Fibroblast of lung (primary cell): ENCODE measurements at places on chromosomes 5 and 9.
A peak's percentile ranks its signal among the peaks of the same experiment; 100 is the strongest.

DNA sequence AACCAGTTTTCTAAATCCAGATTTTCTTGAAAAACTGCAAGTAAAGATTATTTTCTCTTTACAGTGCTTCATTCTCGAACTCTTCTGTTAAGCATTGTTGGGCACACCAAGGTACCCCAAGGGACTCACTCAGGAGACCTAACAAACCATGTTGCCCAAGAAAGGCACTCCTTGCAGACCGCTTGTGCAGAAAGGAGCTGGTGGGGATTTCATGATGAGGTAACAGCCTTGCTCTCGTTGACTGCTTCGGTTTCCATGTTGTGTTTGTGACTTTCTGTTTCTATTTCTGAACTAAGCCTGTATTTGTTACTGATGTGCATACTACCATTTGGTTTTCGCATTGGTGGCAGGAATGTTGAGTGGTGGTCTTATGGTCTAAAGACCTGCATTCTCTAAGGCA lies 266.6 kb upstream of the DAP start:
- no peak for DNase-seq

DNA sequence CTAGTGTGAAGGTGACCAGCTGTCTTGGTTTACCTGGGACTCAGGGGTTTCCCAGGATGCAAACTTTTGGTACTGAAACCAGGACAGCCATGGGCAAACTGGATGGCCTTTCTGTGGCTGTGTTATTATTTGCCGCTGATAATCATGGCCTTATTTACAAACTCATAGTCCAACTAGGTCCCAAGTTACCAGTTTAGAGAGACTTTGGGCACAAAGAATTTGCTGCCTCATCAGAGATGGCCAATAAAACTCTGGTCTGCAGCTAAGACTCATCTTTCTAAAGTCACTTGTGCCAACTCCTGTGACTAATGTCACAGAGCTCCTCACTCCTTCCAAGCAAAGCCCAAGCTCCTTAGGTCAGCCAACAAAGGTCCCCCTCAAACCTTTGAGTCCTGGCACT lies 47.5 kb upstream of the PLPP6 start:
- no peak for DNase-seq

GRCh38 chr5:177364159-177364962 lies 6.6 kb downstream of the RGS14 start:
- DNase-seq, result no peak

DNA sequence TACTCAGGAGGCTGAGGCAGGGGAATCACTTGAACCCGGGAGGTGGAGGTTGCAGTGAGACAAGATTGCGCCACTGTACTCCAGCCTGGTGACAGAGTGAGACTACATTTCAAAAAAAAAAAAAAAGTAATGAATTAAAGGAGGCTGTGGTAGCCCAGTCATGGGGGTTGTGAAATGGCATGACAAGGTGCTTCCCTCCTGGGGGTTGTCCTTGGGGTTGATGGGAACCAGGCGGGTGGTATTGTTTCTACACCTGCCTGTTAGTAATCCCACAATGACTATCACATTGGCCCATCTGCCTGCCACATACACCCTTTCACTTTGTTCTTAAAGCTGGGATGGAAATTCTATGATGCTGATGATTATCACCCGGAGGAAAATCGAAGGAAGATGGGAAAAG lies 5.6 kb downstream of the IDNK start:
- DNase-seq, result no peak

DNA sequence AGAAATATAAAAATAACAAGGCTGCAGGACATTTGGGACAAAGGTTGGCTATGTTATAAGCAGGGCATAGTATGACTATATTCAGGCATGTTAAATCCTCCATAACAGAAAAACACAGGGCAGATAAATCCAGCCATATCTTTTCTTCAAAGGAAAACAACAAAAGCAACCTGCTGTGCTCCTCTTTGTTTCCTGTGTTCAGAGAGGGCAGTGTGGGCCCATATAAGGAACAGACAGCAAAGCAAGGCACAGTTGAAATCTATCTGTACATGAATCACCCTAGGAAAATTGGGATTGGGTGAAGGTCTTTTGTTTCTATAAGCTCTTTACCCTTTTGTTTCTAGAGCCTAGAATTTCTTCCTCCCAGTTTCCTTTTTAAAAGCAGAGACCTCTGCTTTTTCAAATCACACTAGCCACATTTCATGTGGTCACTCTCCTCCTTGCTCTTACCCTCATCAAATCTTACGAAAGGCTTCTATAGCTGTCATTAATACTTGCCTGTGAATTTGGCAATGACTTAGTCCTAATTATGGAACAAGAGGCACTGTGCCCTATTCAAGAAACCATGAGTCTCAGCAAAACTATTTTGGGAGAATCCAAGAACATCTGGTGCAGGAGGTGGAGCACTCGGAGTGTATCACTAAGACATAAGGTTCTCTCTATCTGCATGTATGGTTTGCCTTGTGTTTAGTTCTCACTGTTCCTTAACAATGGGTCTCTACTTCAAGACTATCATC lies 1.8 kb downstream of the GZMA start:
- DNase-seq, result no peak

- no peak for DNase-seq
These were observed 18.0 kb downstream of the XRCC4 start for GRCh38 chr5:83095163-83095956.

GRCh38 chr5:100623719-100624118 lies 88.5 kb downstream of the FAM174A start:
- peak; percentile 66 for DNase-seq

- peak; percentile 52 for DNase-seq
These were observed 31.8 kb upstream of the FGF1 start for GRCh38 chr5:142717582-142718215.

DNA sequence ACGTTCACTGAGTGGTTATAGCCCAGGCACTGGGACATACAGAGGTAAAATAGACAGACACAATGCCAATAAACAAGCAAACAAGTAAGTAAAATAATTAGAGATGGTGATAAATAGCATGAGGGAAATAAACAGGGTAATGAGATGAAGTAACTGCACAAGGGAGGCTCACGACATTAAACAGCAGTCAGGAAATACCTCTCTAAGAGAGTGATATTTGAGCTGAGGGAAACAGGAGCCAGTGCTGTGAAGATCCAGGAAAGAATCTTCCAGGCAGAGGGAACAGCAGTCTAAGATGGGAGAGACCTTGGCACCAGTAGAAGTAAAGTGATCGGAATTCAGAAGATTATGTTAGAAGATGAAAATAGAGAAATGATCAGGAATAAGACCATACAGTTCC lies 279.4 kb downstream of the HINT1 start:
- no peak for DNase-seq

DNA sequence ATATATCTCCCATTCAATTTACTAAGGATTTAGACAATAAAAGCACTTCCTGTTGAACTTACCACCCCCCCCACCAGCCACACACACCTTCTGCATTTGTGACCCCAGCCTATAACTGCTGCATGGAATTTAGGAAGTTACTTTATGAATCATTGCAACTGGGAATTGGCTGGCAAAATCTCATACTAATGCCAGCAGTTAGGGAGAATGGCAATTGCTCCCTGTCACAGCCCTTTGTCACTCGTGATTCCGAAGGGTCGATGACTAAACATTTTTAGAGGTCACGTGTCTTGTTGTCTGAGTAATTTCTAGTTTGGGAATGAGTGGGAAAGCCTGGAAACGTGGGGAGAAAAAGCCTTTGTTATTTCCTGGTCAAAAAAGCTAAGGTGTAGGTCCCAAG lies 46.6 kb upstream of the PCA3 start:
- peak; percentile 57 for DNase-seq

- no peak for DNase-seq
These were observed 27.7 kb downstream of the PLCXD3 start for GRCh38 chr5:41482715-41483114.

- DNase-seq, result no peak
These were observed 32.0 kb upstream of the EXOC3 start for GRCh38 chr5:410911-411517.

GRCh38 chr9:135267191-135267809 lies 179.8 kb downstream of the OLFM1 start:
- no peak for DNase-seq

GRCh38 chr9:75123696-75124095 lies 35.4 kb downstream of the OSTF1 start:
- DNase-seq, result no peak

- peak; percentile 51 for DNase-seq
These were observed 152.1 kb downstream of the EFNA5 start for GRCh38 chr5:107518616-107519015.

DNA sequence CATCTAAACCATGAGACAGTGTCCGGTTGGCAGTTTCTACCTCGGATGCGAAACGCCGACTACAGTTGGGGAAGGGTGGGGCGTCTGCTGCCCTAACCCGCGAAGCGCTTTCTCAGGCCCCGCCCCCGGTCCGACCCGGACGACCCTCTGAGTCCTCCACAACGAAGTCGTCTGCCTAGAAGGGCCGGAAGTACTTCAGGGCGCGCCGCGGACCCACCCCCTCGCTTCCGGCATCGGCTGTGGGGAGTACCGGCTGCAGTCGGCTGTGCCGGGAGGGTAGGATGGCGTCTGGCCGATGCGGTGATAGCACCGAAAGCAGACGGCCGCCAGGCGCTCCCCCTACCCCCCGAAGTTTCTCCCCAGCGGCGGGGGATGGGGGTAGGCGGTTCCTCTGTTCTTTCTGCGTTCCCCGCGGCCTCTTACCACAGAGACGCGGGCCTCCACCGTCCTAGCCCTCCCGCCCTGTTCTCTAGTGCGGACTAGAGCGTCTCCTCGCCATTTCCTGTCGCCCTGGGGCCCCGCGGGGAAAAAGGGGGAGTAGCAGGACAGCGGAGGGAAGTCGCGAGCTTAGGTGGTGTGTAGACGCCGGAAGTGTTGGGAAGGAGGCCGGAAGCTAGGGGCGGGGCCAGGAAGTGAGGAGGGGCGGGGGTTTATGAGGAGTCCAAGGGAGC lies at the start of gene TRIM41:
Gene TRIM41 (plus strand): TSS at position 224 of the 671 bp plus-strand sequence. CDS start 719 bp downstream, outside the sequence.
- DNase-seq, result peak; percentile 99

- no peak for DNase-seq
These were observed 23.6 kb downstream of the TERT start for GRCh38 chr5:1270933-1271914.

DNA sequence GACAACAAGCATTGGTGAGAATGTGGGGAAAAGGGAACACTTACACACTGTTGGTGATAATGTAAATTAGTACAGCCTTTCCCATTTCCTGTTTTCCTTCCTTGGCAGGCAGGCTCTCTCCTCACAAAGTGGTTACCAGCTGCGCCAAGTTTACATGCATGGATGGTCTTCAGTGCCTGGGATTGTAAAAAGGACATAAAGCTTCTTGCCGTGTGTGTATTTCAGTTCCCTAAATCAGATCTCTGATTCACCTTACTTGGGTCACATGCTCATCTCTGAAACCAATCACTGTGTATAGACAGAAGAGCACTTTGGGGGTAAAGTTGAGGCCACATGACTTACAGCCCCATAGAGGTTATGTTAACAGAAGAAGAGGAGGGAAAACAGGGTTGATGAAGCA lies 92.8 kb downstream of the CAVIN4 start:
- DNase-seq, result no peak

DNA sequence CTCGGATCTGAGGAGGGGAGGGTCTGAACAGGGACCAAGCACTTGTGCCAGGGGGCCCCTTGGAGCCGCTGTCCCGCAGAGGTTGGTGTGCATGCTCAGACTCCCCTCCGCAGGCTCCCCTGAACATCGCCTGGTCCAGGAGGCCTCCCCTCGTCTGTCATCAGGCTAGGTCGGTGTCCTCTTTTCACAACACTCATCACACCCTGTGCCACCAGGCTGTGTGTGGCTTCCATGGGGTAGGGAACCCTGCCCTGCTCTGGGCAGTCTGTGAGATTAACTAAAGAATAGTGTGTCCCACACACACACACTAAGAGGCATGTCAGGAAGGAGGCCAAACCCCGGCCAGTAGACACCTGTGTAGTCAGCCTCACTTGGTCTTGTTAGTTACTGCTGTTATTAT lies 119.3 kb downstream of the C5orf15 start:
- DNase-seq, result no peak

DNA sequence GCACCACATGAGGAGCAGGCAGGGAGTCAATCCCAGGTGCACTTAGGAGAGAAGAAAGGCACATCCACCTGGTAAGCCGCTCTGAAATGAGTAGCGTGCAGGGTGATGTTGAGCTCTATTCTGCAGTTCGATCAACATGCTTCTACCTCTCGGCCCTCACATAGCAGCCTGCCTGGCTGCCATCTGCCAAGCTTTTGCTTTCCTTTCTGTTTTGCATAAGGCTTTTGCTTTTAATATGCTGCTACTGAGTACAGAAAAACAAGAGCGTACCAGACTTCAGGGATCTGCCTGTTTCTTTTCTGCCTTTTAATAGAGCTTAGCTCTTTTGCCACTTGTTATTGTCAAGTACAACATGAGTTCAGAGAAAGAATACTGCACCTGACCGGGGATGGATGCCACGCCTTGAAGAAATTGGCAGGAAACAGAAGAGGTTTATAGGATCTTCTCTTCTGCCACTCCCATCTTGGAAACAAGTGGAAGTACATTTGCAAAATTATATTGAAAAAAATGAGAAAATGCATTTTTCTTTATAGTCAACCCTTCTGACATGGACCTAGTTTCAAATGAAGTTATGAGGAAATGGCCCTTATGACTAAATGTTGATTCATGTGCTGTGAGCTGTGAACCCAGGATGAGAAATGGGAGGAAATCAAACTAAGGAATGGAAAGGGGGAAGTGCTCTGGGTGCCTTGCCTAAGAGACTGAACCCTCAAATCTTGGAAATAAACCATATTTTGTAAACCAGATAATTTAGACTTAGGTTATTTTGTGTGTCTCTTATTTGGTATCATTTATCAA lies 4.0 kb upstream of the FCHO2 start:
- peak; percentile 73 for DNase-seq

GRCh38 chr5:91065496-91065895 lies 317.6 kb downstream of the ARRDC3 start:
- DNase-seq, result peak; percentile 42

GRCh38 chr5:143699121-143699520 lies 112.8 kb upstream of the HMHB1 start:
- DNase-seq, result peak; percentile 29

GRCh38 chr5:66829358-66829674 lies 233.1 kb downstream of the MAST4 start:
- peak; percentile 79 for DNase-seq

GRCh38 chr5:157471709-157472108 lies 11.7 kb downstream of the NIPAL4 start:
- DNase-seq, result peak; percentile 42

- DNase-seq, result no peak
These were observed 82.6 kb upstream of the GRHPR start for GRCh38 chr9:37339923-37340322.
